ENCODE measurements at places on chromosomes 4 and X.
A peak's percentile ranks its signal among the peaks of the same experiment; 100 is the strongest.

GRCh38 chr4:169416997-169417396 lies 146.2 kb upstream of the SH3RF1 start:
- no peak for DNase-seq
- H3K27ac ChIP-seq = no peak overlapping the region
- H3K36me3 ChIP-seq = no peaks in the 10 kb centered on the region
- H3K4me1 ChIP-seq = peaks cover under 1% of the 10 kb centered on the region

- no peaks in the 10 kb centered on the region for H3K36me3 ChIP-seq
- H3K27me3 ChIP-seq = peaks cover 3% of the 10 kb centered on the region
- DNase-seq = no peak
- no peak overlapping the region for H3K4me3 ChIP-seq
These were observed 30.1 kb downstream of the TMEM255A start for GRCh38 chrX:120281021-120281624.

DNA sequence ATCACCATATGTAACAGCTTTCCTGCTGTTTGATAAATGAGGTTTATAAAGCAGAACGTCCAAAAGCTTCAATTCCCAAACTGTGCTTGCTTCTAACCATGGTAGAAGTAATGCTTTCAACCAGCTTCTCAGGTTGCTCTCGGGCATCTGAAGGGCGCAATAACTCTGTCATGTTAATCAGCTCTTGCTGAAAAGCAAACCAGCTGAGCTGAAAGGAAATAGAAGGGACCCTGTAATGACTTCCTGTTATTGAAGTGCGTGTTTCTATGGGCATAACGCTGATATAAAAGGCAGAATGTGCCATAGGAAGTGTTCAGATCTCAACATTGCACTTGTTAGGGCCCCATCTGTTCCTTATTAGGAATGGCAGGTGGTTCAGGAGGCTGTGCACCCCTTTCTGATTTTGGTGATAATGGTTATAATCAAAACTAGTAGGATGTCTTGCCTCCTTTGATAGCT lies 21.2 kb downstream of the HERC3 start:
- H3K27me3 ChIP-seq = no peaks in the 10 kb centered on the region
- peak; percentile 47 for DNase-seq
- H3K4me1 ChIP-seq = peaks cover 28% of the 10 kb centered on the region

- no peak overlapping the region for H3K27ac ChIP-seq
- peaks cover 4% of the 10 kb centered on the region for H3K27me3 ChIP-seq
- DNase-seq = no peak
- no peaks in the 10 kb centered on the region for H3K4me1 ChIP-seq
- no peaks in the 10 kb centered on the region for H3K36me3 ChIP-seq
These were observed 25.2 kb downstream of the TIGD2 start for GRCh38 chr4:89136525-89136924.

DNA sequence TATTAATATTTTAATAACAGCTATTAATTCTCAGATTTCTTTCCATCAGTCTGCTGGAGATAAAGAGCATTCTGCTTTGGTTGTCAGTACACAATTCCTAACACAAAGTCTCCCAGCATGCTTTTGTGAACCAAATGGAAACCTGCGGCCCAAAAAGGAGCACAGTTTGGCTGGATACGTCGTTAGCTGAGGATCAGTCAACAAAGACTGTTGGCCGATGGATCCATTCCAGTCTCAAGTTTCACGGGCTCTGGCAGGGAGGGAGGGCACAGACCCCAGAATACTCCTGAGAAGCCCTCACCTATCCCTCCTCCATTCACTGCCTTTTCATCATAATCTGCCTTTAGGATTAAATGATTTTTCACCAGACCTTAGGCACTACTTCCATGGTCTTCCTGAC lies 26.3 kb upstream of the PRSS48 start:
- peaks cover 4% of the 10 kb centered on the region for H3K27me3 ChIP-seq
- no peak for DNase-seq
- no peaks in the 10 kb centered on the region for H3K4me1 ChIP-seq
- H3K4me3 ChIP-seq = no peak overlapping the region

DNA sequence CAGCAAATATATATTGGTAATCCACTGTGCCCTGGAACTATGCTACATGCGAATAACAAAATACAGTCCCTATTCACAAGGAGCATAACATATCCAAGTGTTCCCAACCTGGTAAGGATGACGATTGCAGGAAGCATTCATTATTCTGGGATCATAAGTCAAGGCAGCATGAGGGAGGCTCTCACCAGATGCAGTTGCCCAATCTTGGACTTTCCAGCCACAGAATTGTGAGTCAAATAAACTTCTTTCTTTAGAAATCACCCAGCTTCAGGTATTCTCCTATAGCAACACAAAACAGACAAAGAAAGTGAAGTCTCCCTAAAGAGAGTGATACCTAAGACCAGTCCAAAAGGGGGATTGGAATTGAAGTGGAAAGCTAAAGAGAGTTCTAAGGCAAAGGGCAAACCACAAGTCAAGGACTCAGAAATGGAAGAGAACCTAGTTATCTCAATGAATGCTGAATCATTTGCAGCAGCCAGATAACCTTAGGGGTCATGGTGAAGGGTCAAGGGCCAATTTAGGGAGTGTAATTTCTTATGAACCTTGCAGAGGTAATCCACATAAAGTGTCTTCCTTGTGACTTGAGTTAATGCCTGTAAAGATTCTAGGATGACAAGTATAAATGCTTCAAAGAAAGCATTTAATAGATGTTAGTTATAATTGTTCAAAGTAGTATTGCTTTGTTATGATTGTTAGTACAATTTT lies 103.1 kb upstream of the PCDH7 start:
- no peak overlapping the region for H3K4me3 ChIP-seq
- DNase-seq = no peak
- no peaks in the 10 kb centered on the region for H3K27me3 ChIP-seq
- H3K27ac ChIP-seq = no peak overlapping the region
- H3K36me3 ChIP-seq = no peaks in the 10 kb centered on the region

- DNase-seq = no peak
- H3K4me3 ChIP-seq = no peak overlapping the region
- H3K27ac ChIP-seq = no peak overlapping the region
- no peaks in the 10 kb centered on the region for H3K27me3 ChIP-seq
- no peaks in the 10 kb centered on the region for H3K36me3 ChIP-seq
These were observed 190.6 kb downstream of the DLG3 start for GRCh38 chrX:70635227-70635626.

GRCh38 chr4:186935901-186936300 lies 212.2 kb upstream of the FAT1 start:
- no peak overlapping the region for H3K27ac ChIP-seq

DNA sequence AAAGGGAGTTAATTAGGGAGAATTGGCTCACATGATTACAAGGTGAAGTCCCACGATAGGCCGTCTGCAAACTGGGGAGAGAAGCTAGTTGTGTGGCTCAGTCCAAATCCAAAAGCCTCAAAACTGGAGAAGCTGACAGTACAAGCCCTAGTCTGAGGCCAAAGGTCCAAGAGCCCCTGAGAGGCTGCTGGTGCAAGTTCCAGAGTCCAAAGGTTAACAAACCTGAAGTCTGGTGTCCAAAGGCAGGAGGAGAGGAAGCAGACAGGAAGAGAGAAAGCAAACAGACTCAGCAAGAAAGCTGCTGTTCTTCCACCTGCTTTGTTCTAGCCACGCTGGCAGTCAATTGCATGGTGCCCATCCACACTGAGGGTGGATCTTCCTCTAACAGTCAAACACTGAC lies 29.0 kb upstream of the SPACA5B start:
- no peaks in the 10 kb centered on the region for H3K27me3 ChIP-seq
- DNase-seq = no peak
- H3K36me3 ChIP-seq = no peaks in the 10 kb centered on the region
- H3K4me3 ChIP-seq = no peak overlapping the region

DNA sequence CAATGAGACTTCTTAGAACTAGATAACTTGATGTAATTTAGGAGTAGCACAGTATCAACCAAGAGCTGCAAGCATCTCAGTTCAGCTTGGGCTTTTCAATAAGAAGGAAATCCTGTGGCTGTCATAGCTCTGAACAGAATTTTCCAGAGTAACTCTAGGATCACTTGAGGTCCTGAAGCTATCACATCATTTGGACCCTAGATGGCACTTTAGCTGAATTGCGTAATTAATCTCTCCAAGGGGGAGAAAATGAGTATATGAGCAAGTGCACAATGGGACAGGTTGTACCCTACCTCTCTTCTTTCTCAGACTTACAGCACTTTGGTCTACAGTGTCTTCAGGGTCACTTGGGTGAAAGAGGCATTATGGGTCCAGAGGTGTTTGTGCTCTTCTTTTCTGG lies 45.2 kb downstream of the SLC4A4 start:
- H3K4me3 ChIP-seq = no peak overlapping the region
- no peaks in the 10 kb centered on the region for H3K36me3 ChIP-seq
- H3K27me3 ChIP-seq = no peaks in the 10 kb centered on the region
- no peak overlapping the region for H3K27ac ChIP-seq
- H3K4me1 ChIP-seq = no peaks in the 10 kb centered on the region
- no peak for DNase-seq

DNA sequence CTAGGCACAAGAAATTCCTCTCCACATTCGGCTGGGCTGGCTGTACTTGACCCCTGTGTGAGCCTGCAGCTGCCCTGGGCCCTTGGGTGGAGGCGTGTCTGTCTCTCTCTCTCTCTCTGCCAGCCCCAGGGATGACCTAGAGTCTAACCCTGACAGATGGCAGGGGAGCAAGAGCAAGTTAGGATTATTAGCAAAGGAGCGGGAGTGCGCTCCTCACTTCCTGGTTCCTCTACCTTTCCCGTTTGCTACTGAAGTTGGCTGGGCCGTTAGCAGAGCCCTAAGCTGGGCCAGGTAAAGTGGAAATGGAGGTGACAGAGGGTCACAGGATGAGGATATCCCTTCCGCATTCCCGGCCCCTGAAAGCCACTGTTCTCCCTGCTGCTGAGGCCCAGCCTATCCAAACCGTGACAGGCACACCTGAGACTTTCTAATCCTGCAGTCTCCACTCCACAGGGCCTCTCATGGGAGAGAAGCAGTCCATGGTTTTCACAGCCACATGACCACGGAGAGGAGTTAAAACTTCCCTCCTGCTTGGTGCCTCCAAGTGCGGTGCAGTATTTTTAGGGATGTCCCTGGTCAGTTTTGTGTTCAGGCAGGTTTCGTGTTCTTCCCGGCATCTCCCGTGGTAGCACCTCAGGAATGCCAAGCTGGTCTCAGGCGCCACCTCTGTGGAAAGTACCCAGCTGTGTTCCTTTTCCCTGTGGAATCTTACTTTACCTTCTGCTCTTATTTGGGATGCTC lies 79.3 kb downstream of the CLDN22 start:
- H3K4me1 ChIP-seq = no peaks in the 10 kb centered on the region
- H3K27ac ChIP-seq = no peak overlapping the region
- DNase-seq = no peak
- no peak overlapping the region for H3K4me3 ChIP-seq

- no peaks in the 10 kb centered on the region for H3K36me3 ChIP-seq
- no peaks in the 10 kb centered on the region for H3K27me3 ChIP-seq
- H3K4me1 ChIP-seq = no peaks in the 10 kb centered on the region
- DNase-seq = no peak
These were observed 177.1 kb downstream of the PARM1 start for GRCh38 chr4:75110061-75110460.

- H3K4me3 ChIP-seq = no peak overlapping the region
- DNase-seq = peak; percentile 22
- no peak overlapping the region for H3K27ac ChIP-seq
- no peaks in the 10 kb centered on the region for H3K27me3 ChIP-seq
- no peaks in the 10 kb centered on the region for H3K36me3 ChIP-seq
These were observed 5.1 kb downstream of the USP27X start for GRCh38 chrX:49884290-49884862.

- peaks cover 5% of the 10 kb centered on the region for H3K36me3 ChIP-seq
- H3K4me3 ChIP-seq = no peak overlapping the region
- H3K4me1 ChIP-seq = peaks cover 19% of the 10 kb centered on the region
- H3K27me3 ChIP-seq = no peaks in the 10 kb centered on the region
- H3K27ac ChIP-seq = no peak overlapping the region
These were observed 2.2 kb upstream of the DCUN1D4 start for GRCh38 chr4:51840781-51841180.

GRCh38 chrX:29834764-29835163 lies 380.6 kb upstream of the MAGEB2 start:
- H3K4me1 ChIP-seq = no peaks in the 10 kb centered on the region
- H3K4me3 ChIP-seq = no peak overlapping the region
- no peaks in the 10 kb centered on the region for H3K36me3 ChIP-seq
- DNase-seq = no peak

DNA sequence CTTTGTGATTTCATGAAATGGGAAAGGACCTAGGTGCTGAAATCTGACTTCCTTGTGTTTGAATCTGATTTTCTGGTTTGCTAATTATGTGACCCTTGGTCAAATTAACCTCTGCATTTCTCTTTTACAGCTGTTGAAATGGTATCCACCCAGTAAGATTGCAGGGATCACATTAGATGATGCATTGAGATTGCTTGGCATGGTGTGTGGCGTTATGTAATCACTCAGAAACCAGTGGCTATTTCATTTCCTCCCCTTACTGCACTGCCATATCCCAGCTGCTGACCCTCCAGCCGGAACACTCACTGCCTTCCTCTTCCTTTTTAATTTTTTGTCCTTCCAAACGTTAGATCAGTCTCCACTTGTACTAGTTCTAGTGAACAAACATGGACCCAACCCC lies 79.0 kb downstream of the KLHL8 start:
- H3K4me1 ChIP-seq = no peaks in the 10 kb centered on the region
- H3K27me3 ChIP-seq = no peaks in the 10 kb centered on the region
- DNase-seq = no peak
- H3K27ac ChIP-seq = no peak overlapping the region

- H3K27me3 ChIP-seq = no peaks in the 10 kb centered on the region
- H3K27ac ChIP-seq = no peak overlapping the region
- no peak overlapping the region for H3K4me3 ChIP-seq
- no peaks in the 10 kb centered on the region for H3K4me1 ChIP-seq
These were observed 29.0 kb upstream of the INPP4B start for GRCh38 chr4:142875117-142875516.

GRCh38 chr4:119731146-119731742 lies 102.6 kb upstream of the PDE5A start:
- no peaks in the 10 kb centered on the region for H3K27me3 ChIP-seq
- no peak overlapping the region for H3K27ac ChIP-seq
- no peaks in the 10 kb centered on the region for H3K36me3 ChIP-seq

GRCh38 chr4:11715753-11716521 lies 287.2 kb upstream of the HS3ST1 start:
- no peak overlapping the region for H3K4me3 ChIP-seq
- H3K4me1 ChIP-seq = no peaks in the 10 kb centered on the region
- H3K27ac ChIP-seq = no peak overlapping the region
- no peak for DNase-seq
- H3K27me3 ChIP-seq = no peaks in the 10 kb centered on the region

Measured in DND-41 (cell line).